ENCODE measurements at places on chromosomes 3 and 15.
A peak's percentile ranks its signal among the peaks of the same experiment; 100 is the strongest.

GRCh38 chr3:126961791-126962461 is 21.0 kb upstream of the PLXNA1 start:
- DNase-seq, result no peak

DNA sequence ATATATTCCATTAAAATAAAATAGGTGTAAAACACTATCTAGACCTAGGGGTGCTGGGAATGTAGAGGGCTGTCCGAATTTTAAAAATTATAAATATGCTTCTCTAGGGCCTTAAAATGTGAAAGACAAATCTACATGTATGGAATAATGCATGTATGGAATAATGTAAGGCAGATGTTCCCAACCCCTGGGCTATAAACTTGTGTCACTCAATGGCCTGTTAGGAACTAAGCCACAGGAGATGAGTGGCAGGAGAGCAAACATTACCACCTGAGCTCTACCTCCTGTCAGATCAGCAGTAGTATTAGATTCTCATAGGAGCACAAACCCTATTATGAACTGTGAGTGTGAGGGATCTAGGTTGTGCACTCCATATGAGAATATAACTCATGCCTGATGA is 482.6 kb upstream of the TGFBR2 start:
- no peak for DNase-seq

DNA sequence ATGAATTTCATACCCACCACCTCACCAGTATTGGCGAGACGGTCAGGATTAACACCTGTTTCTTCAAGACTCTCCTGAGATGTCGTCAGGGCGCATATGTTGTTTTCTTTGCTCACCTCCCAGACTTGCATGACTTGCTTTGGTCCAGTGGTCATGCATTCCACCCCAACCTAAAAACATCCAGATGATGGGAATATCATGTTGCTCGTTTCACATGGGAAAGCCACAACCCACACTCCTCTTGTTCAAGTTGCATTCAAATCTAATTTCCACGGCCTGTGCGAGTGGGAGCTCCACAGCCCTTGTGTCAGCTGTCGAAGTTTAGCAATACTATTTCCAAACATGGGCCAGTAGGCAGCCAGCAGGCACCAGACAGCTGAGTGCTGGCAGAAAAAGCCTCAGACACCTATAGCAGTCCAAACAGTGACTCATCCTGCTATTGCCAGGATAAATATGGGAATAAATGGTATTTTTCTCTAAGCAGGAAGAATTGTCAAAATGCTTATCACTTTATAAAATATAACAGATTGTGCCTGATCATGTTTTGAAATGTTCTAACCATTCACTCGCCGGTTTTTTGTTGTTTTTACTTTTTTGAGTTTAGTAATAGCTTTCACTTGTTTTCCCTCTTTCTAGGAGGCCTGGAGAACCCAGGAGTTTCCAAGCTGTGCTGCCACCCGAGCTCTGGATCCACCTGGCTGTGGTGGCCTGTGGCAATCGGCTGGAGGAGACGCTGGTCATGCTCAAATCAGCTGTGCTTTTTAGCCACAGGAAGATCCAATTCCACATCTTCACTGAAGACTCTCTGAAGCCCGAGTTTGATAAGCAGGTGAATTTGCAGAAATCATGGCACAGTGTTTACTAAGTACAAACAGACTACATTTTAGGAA is 20.1 kb downstream of the GXYLT2 start:
- DNase-seq, result no peak

DNA sequence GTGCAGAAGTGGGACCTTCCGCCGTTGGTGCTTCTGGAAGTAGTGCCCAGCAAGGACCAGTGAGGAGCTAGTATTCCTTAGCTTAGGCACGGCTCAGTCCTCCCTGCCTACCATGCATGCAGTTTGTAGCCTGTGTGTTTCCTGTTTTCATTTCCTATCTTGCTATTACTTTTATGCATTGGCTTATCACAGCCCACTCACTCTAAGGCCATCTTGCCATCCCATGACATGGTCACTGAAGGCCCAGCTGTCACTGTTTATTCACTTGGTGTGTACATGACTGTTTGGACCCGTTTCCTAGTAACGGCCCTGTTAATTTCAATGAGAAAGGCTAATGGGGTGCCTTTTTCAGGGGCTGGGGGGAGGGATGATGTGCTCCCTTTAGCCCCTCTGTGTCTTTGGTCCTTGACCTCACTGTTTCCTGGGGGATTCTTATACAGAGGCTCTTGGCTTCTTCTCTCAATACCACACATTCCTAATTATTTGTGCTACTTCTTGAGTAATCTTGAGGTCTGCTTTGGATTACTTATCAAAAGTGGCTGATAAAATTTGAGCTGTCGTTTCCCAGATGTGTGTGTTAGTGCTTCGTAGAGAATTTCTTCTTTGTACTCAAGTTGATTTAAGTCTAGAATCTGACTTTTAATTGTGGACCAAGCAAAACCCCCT is 24.5 kb upstream of the TRAK1 start:
- DNase-seq, result no peak

GRCh38 chr3:118525077-118525476 is 509.6 kb downstream of the IGSF11 start:
- no peak for DNase-seq

DNA sequence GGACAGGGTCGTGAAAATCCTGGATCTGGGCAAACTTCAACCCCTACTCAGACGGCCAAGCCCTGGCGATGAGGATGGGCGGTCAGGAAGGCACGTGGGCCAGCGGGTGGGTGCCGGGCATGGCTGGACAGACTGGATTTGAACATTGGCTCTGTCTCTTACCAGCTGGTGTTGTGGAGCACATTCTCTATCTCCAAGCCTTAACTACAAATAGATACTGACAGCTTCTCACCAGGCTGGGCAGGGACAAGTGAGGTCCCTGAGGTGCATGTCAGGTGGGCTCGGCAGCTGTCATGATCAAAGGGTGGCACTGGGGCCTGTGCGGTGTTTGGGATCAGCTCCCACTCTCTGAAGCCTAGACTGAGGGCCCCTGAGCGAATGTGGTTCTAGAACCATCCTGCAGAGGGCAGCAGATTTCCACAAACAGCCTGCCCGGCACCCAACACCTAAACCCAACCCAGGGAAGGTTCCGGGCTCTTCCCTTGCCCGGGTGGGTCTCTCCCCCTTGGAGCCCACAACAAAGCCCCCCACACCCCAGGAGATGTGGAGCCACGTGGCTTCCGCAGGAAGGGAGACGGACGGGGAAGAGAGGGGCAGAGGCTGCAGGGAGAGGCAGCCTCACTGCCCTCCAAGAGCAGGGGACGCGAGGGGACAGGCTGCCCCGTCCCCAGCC is 58.4 kb downstream of the RGMA start:
- DNase-seq, result no peak

DNA sequence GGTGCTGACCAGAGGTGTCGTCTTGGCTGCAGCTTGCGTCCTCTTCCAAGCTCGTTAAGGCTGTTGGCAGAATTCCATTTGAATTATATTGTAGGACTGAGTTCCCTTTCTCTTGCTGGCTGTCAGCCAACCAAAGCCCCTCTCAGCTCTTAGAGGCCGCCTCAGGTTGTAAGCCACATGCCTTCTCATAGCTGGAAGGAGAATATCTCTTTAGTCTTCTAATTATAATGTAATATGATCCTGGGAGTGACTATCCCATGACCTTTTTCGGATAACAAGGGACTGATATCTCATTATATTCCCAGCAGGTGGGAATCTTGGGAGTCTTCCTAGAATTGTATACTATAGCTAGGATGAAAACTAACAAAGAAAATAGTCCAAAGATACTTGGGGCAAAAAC is 4.8 kb downstream of the SCG5 start:
- no peak for DNase-seq

DNA sequence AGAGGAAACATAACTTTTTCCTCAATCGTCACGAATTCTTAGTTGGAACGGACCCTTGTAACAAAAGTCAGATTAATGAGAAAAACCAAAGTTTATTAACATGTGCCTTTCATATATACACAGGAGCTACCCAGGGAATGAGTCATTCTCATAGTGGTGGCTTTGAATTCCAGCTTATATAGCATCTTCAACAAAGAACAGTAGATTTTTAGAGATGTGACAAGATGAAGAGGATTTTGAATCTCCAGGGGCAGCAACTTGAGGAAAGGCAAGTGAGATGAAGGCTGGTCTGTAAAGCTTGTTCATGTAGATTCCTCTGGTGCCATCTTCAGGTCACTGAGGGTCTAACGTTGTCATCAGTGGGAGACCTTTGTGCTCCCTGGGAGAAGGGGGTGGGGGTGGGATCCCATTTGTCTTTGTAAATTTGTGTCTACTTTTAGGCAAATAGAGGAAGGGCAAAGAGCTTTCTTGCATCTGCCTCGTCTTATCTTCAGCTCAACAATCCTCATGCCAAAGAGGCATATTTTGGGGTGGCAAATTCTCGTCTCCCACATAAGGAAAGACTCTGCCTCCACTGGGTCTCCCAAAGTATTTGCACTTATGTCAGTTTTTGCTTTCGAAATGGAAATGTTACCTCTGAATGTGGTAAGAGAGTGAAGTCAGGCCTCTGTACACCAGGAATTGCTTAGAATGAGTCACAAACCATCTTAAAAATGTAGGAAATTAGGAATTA is 29.5 kb downstream of the CLEC3B start:
- DNase-seq, result peak; percentile 64

DNA sequence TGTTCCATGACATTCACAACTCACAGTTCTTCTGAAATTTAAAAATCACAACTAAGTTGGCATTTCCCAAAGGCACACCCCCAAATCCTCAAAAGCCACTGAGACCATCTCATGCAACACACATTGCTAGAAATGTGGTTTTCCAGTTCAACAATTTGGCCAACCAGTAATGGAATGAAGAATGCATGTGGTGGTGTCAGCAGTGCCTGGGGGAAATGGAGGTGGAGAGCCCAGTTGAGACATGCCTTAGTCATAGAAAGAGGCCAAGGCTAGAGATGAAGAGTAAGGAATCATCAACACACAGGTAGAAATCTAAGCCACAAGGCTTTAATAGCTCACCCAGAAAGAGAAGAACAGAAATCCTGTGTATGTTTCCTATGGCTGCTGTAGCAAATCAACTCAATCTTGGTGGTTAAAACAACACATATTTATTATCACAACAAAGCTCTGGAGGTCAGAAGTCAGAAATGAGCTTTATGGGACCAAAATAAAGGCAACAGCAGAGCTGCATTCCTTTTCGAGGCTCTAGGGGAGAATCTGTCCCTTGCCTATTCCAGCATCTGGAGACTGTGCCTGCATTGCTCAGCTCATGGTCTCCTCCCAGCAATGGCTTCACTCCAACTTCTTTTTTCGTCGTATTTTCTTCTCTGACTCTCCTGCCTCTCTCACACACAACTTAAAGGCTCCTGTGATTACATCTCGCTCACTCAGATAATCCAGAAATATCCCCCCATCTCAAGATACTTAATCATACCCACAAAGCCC is 54.0 kb downstream of the SNTN start:
- no peak for DNase-seq

Measured in non-pigmented ciliary epithelial cell (primary cell).